ENCODE measurements at places on chromosomes 3 and 15.

DNA sequence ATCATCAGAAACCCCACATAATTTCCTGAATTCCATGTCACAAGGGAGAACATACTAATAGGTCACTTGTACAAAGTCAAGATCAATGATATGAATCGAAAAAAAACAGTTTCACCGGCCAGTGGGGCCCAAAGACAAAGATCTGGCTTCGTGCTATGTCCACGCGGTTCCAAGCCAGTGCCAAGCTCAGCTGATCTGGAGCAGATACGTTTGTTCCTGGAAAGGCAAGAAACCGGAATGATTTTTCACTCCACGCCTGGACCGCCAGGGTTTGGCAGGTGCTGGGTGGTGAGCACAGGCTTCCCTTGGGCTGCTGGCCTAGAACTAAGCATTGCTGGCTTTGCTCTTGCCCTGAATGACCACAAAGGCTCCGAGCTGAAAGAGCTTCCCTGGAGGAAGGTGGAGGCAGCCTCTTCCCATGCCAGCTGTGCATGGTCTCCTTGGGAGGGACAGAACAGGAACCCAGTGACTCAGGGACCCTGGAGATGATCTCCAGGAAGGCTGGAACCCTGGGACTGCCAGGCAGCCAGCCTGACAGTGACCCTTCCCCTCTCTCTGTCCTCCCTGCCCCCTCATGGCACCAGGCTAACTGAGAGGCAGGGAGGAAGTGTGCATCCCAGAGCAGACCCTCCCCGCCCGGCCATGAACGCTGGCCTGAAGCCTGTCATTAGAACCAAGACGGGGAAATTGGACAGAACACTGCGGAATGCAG lies 40.9 kb downstream of the TRPM1 start:
- no peak for DNase-seq

DNA sequence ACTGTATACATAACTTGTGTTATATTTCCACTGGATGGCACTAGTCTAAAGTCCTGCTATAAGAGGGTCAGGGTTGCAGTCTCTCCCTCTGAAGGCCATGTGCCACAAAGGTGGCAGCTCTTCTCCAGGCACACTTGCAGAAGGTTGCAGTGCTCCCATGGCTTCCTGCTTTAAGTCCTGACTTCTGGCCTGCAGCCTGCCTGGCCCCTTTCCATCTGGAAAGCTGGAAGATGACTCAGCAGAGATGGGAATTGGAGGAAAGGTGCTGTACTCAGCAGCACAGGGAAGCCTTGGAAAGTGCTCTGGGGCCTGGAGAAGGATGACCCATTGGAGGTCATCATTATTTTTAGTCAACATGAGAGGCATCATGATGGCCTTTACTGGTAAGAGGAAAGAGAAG lies 40.9 kb upstream of the MRPL3 start:
- DNase-seq: no peak

GRCh38 chr3:123751433-123751832 lies 132.7 kb downstream of the MYLK start:
- DNase-seq: no peak

DNA sequence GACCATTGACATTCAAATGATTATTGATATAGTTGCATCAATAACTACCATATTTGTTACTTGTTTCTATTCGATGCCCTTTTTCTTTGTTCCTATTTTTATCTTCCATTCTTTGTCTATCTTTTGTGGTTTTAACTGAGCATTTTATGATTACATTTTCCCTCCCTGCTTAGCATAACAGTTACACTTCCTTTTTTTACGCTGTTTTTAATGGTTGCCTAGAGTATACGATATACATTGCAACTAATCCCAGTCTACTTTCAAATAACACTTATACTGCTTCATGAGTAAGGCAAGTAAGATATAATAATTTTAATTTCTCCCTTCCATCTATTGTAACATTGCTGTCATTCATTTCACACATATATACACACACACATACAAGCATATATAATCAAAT lies 26.3 kb downstream of the COL6A6 start:
- no peak for DNase-seq

GRCh38 chr15:48533982-48534381 lies 111.5 kb downstream of the FBN1 start:
- DNase-seq: no peak

DNA sequence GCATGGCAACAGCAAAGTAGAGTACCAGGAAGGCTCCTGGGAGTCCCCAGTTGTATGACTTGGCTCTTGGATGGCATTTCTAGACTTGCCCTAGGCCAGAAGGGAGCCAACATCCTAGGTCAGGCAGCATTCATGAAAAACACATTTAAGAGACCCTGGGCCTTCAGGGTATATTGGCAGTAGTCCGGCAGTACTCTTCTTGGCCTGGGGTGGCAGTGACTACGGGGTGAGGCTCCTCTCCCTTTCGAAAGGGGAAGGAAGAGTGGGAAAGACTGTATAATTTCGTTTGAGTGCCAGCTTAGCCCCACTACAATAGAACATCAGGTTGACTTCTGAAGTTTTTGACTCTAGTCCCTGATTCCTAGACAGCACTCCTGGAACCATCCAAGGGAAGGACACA lies 136.4 kb downstream of the ZIC4 start:
- DNase-seq: no peak

GRCh38 chr15:62818691-62819090 lies 223.9 kb upstream of the TPM1 start:
- no peak for DNase-seq

GRCh38 chr3:152284906-152285305 lies 16.2 kb downstream of the MBNL1 start:
- DNase-seq: no peak

- DNase-seq: no peak
Measured at GRCh38 chr3:143586576-143586975, 261.7 kb downstream of the SLC9A9 start.

DNA sequence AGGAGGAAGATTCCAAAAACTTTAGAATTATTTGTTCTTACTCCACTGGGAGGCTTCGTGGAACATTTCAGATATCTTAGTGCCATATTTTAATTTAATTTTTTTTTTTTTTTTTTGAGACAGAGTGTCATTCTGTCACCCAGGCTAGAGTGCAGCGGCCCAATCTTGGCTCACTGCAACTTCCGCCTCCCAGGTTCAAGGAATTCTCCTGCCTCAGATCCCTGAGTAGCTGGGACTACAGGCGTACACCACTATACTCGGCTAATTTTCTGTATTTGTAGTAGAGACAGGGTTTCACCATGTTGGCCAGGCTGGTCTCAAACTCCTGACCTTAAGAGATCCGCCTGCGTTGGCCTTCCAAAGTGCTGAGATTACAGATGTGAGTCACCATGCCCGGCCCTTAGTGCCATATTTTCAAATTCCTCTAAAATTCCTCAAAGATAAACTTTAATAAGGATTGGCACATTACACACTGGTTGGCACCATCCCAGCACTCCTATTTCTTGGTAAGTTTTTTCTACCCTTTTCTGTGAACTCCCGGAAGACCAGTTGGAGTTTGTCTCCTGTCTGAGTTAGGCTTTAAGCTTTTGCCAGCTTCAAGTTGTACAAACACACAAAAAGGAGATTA lies 693.7 kb downstream of the MCTP2 start:
- DNase-seq: no peak

DNA sequence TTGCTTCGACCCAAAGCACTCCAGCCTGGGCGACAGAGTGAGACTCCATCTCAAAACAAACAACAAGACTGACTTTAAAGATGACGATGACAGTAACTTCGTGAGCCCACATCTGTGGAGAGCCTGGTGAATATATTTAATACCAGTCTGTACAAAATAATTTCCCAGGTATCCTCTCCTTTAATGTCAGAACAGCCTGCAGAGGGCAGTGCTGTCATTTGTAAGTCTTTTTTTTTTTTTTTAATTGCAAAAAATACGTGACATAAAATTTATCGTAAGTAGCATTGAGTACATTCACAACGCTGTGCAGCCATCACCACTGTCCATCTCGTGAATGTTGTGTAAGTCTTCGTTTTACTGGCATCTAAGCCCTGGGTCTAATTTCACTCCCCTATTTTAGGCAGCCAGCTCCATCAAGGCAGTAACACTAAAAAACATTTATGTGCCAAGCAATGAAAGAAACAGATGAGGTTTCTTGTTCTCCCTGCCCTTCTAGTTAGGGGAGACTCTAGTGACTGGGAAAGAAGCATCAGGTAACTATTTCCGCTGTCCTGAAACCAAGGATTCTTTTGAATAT lies 1.4 kb downstream of the HTD2 start:
- no peak for DNase-seq

DNA sequence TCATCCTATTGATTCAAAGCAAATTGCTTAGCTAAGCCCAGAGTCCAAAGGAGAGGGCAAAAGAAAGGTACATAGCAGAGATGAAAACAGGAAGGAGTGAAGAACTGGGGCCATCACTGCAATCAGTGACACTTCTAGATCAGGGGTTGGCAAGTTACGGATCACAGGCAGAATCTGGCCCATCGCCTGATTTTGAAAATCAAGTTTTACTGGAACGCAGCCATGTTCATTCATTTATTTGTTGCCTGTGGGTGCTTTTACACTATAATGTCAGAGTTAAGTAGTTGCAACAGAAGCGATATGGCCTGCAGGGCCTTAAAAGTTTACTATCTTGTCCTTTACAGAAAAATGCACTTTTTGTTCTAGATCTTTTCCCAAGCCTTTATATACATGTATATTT lies 271.7 kb upstream of the TOPAZ1 start:
- no peak for DNase-seq

- no peak for DNase-seq
Measured at GRCh38 chr15:59301527-59301926, 71.1 kb downstream of the MYO1E start.

Measured in amygdala (tissue), 56 donors.